ENCODE measurements at places on chromosomes 16 and 17.
A peak's percentile ranks its signal among the peaks of the same experiment; 100 is the strongest.

DNA sequence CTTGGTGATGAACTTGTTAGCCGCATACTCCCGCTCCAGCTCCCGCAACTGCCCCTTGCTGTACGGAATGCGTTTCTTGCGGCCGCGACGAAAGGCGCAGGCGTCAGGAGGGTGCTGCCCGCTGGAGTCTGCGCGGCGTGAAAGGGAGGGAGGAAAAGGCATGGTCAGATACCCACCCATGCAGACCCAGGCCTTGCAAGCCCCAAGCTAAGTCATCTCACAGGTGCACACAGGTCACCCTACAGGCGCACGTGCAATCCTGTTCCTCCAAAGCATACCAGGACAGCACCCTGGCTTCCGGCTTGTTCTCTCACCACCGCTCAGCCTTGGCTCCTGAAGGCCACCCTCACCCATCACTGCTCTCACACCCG lies 1.6 kb downstream of the HOXB13 start:
- no peak for DNase-seq

- no peak for DNase-seq
These were observed 78.4 kb downstream of the C17orf67 start for GRCh38 chr17:56755310-56755709.

DNA sequence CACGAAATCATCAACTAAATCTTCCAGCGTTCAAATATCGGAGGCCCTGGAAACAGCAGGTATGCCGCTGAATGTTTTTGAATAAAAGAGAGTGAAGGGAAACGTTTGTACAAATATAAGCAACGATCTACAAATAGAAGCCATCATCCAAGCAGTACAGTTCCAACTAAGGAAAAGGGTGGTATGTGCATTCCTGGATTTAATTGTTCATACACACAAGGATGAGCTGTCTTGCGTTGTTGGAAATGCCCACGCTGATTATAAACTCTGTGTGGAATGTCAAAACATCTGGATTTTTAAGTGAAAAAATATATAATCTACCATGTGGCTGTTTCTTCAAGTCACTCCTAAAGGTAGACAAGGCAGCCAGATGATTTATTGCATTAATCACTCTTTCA lies 191.8 kb upstream of the HSBP1 start:
- no peak for DNase-seq

- DNase-seq = peak; percentile 92
These were observed 27.3 kb downstream of the KDM8 start for GRCh38 chr16:27230562-27231001.

- DNase-seq = no peak
These were observed 7.7 kb upstream of the PIEZO1 start for GRCh38 chr16:88792668-88793250.

DNA sequence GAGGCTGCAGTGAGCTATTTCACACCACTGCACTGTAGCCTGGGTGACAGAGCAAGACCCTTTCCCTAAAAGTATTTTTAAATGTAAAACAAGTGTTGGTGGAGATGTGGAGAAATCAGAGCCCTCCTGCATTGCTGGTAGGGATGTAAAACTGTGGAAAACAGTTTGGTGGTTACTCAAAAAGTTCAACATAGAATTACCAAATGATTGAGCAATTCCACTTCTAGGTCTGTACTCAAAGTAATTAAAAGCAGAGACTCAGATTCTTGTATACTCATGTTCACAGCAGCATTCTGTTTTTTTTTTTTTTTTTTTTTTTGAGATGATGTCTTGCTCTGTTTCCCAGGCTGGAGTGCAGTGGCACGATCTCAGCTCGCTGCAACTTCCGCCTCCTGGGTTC lies 141.8 kb downstream of the PITPNC1 start:
- peak; percentile 28 for DNase-seq

DNA sequence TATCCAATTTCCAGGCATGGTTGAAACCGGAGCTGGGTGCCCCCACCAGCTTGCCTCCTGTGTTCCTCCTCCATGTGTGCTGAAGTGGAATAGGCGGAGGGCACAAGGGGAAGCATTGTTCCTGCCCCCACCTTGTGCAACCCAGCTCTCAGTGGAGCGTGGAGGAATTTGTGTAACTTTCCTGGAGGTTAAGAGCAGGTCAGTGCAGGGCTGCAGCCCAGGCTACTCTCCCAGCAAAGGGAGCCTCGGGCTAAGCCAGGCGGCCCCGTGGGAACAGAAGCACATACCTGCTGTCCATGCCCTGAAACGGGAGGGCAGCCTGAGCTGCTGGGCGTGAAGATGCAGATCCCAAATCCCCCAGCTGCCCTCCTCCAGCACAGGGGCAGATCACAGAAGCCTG lies 158.8 kb upstream of the LHX1 start:
- no peak for DNase-seq

DNA sequence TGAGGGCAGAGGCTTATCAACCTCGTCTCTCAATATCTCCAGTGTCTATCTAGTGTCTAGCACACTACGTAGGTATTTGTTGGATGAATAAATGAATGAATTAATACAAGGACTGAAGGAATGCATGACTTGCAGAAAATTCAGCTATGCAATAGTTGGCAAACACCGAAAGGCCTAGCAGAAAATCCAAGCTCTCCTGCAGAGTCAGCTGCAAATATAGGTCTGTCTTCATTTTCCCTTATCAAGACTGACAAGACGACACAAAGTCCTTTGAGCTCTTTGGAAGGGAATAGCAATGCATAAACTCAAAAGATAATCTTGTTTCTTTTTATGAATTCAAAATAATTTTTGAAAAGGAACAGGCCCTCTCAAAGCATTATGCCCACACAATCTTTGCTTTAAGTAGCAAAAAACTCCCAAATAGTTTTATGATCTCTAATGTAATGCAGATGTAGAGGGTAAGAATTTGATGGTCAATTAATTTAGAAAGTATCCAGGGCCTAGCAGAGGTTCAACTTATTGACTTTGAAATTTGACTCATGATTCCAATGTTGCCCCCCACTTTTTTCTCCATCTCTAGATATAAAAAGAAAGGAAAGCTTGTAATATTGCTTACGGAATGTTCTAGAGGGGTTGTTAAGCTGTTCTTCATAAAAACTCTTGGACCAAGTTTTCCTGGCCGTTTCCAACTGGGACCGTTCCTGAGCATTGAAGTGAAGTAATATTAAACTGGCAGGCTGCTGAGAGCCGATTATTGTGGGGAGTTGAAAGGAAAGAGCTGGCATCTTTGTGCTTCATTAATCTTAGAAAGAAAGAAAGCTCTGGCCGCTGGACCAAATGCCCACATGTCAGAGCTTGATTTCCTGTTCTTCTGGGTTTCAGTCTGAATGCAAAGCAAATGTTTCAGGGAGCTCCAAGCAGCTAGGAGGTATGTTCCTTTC lies 227.3 kb downstream of the HS3ST3A1 start:
- DNase-seq = no peak

DNA sequence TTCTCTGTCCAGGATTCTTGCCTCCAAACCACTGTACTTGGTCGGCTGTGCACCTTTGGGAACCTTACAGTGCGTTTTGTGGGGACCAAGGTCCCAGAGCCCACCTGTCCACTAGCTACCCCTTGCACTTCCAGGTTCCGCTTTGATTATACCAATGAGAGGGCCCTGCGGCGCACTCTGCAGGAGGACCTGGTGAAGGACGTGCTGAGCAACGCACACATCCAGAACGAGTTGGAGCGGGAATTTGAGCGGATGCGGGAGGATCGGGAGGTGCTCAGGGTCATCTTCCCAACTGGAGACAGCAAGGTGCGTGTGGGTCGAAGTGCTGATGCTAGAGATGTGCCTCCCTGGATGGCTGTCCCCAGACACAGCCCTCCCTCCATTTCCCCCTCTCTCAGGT lies 18.8 kb downstream of the POLR2A start:
- no peak for DNase-seq

DNA sequence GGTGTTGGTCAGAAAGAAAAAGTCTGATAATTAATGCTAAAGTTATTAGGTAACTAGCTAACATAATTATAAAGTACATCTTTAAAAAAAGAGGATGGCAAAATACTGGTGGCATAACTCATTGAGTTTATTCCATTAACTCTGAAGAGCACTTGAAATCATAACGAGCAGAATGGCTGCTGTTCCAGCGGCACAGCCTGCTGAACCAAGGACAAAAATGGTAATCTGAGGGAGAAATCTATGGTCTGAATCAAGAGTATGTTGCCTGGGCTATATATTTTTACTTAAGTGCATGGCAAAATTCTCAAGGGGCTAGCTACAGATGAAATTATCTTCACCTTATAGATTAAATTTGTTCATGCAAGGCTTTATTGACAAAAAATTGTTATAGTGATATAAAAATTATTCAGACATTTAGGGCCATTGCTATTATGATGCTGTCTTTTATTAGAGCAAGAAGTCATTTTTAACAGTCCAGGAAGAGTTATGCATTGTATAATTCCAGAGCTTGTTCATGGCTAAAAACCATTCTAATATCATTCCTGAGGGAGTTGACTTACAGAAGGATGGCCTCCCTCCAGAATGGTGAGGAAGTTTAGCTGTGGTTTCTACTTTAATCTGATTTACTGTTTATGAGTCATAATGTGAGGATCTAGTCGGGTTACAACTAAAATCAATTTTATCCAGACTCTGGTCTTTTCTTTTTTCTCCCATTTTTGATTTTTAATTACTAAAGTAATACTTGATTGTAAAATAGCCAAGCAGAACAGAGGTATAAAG lies 41.4 kb upstream of the ANKFN1 start:
- no peak for DNase-seq

DNA sequence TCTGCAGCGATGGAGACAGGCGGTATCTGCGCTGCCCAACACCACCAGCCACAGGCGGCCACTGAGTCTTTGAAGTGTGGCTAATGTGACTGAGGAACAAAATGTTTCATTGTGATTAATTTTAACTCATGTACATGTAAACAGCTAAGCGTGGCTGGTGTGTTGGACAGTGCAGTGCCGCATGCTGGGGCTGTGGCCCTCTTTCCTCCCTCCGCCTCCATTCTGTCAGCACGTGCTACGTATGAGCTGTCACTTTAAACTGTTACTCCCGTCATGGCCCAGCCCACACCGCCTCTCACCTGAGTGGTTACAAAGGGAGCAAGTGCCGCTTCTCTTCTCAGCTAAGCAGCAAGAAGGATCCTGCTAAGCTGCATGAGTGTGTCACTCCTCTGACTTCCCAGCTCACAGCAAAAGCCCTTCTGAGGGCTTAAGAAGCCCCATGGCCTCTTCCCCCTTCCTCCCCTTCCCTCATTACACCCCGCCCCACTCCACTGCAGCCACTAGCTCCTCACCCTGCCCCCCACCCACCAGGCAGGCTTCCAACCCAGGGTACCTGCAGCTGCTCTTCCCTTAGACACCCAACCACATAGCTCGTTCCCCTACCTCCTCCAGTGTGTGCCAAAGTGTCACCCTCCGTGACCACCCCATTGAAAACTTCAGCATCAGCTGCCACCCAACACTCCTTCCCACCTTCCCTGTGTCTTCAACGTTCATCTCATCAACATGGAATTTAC lies 15.0 kb downstream of the HASPIN start:
- no peak for DNase-seq

All from HL-60 (cell line).